GM12865 (cell line): ENCODE measurements at places on chromosomes 1 and 21.

GRCh38 chr21:29056538-29057050 is 16.9 kb downstream of the CCT8 start:
- DNase-seq: no peak

DNA sequence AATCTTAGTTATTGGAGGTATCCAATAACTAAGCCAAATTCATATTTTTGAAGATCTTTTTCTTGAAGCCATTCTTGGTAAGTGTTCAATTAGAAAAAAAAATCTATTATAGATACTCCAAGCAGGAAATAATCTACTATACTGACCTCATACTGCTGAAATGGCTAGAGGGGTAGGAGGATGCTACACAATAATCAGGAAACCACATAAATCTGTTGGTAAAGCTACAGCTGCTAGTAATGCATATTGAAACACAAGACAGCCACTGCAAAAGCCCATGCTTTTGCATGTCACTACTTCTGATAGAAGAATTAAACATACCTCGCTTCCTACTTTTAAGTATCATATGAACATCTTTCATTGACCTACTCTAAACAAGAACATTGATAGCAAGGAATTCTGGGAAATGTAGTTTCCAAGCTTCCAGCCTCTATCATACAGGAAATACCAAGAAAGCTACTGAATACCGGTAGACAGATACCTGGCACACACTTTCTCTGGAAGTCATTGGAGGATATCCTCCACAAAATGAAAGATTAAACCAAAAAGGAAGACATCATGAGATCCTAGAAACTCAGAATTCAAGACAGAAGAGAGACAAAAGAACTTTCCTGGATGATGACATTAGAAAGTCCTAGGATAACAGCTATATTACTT is 103.0 kb upstream of the VAV3 start:
- no peak for DNase-seq

DNA sequence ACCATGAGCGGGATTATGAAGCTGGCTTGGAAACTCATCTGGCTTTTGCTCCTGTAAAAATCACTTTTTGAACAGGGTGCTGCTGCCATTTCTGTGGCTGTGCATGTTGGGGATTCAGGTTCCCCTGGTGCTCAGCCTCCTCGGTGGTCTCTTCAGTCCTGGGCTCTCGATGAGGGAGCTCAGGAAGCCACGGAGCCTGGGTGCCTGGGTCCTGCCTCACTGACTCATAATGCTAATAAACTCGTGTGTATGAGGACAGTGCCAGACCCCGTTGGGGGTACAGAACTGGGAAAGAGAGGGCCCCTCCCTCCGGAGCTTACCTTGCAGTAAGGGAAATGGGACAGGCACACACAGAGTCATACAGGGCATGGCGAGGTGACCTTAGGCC is 5.8 kb downstream of the COQ8A start:
- no peak for DNase-seq

GRCh38 chr1:228364068-228364705 is 42.4 kb downstream of the TRIM11 start:
- no peak for DNase-seq

DNA sequence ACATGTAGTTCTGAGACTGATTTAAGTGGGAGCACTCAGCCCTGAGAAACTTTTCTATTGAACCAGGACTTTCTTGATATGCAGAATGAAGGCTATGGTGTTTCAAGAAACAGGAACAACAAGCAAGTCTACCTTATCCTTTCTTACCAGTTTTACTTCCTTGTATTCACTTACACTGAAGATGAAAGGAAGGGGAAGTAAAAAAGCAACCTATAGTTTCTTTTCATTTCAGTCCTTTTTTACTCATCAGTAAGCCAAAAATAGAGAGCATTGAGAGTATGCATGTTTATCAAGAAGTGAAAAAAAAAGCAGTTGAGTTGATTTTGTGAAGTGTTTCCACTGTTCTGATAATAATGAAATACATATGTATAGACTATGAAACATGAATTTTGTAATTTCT is 1010.3 kb downstream of the AMY1C start:
- peak; percentile 59 for DNase-seq

DNA sequence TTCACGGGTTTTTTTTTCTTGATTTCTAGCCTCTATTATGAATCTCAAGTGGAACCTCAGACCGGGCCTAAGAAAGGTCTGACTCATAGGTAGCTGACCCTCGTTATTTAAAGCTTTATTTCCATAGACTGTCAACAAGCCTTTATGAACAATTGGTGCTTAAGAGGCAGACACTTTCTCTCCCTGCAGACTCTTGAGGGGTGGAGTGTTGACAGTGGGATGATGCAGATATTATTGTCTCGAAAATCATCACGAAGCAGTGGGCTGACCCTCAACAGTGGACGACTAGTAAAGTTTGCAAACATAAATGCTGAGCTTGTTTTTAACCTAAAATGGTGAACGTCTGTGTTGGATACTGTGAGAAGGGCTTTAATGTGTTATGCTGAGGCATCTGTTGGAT is 1.8 kb downstream of the SFT2D2 start:
- peak; percentile 52 for DNase-seq

DNA sequence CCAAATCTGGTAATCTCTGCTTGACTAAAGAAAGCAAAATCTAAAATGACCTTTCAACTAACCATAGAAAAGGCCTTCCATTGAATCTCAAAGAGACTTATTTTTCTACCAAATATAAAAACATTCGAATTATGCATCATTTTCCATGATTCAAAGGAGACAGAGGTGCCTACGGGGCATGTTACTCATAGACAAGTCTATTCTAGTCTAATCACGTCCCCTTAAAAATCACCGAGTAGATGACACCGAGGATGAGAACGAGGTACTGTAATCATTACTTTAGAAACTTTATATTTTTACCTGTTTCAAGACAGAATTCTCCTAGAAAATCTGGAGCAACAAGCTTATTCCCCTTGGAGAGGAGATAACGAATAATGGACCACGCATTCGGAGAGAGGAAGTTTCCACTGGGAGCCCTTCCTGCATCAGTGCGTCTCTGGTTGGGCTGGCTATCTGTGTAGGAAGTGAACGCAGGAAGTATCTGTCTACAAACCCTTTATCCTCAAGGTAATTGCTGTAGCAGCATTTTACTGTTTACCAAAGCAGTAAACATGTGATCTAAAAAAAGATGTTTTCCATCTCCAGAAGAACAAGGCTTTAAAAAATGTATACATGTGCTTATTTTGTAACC is 9.5 kb downstream of the ERG start:
- no peak for DNase-seq

- no peak for DNase-seq
These were observed 1.6 kb downstream of the NEGR1 start for GRCh38 chr1:72280711-72281110.

DNA sequence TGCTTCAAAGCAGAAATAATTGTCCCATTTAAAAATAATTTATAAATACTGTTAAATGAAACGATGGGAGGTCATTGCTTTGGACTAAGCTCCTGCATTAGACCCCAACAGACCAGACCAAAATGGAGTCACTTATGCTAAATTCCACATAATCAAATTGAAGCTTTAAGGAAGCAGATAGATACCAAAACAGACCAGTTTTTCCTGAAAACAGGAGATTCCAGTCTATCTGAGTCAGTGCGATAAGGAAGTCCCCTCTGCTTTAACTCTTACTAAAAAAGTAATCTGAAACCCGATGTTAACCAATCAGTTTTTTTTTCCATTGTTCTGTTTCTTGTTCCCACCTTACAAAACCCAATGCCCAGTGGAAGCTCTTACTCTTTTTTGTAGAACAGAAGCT is 16.2 kb upstream of the DNASE2B start:
- no peak for DNase-seq

DNA sequence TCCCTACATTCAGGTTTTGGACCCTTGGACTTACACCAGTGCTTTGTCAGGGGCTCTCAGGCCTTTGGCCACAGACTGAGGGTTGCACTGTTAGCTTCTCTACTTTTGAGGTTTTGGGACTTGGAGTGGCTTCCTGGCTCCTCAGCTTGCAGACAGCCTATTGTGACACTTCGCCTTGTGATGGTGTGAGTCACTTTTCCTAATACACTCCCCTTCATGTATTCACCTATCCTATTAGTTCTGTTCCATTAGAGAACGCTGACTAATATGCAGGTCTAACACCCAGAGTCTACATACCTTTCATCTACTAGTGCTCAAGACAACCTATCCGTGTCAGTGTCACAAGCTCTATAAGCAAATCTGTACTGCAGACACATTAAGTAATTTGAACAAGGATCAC is 605.3 kb downstream of the KCNT2 start:
- DNase-seq: no peak

- DNase-seq: no peak
These were observed 14.3 kb downstream of the PTAFR start for GRCh38 chr1:28162151-28162550.

GRCh38 chr1:16351456-16351993 is 755 bp downstream of the FBXO42 start:
- DNase-seq: no peak

DNA sequence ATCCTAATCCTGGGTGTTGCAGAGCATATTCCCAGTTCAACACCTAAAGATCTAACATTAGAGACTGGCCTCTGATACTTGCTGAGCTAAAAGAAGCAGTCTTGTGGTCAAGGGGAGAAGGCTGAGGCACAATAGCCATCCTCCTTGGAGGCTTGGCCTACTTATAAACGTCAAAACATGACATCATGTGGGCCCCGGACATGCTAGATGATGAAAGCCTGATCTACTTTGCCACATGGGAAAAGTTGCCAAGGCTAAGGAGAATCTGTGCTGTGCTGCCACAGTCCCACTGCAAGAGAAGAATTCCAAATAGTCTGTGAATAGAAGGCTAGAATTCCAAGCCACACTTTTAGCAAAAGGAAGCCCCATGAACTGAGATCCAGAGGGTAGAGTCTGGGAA is 43.9 kb upstream of the SAMD13 start:
- no peak for DNase-seq

GRCh38 chr1:7948960-7949359 is 8.3 kb upstream of the TNFRSF9 start:
- peak; percentile 26 for DNase-seq

- no peak for DNase-seq
These were observed 599.8 kb upstream of the CXADR start for GRCh38 chr21:16913010-16913409.

- DNase-seq: peak; percentile 82
These were observed 8.7 kb upstream of the TTF2 start for GRCh38 chr1:117051224-117052064.

DNA sequence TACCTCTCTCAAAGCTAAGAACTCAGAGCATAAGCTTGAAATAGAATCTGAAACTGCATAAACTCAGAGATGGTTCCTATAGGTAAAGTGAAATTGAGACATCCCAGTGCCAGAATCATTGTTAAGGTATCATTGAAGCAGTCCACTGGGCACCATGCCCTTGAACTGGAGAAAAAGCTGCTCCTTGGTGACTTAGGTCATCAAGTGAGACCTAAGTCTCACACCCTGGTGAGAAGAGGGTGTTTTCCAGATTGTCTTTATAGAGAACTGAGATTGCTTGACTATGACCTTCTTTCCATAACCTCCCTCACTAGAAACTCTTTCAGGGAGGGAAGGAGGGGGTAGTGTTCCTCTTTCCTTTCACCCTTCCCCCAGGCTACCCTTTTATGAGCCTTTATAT is 9.4 kb upstream of the ATP6V1G3 start:
- peak; percentile 69 for DNase-seq

DNA sequence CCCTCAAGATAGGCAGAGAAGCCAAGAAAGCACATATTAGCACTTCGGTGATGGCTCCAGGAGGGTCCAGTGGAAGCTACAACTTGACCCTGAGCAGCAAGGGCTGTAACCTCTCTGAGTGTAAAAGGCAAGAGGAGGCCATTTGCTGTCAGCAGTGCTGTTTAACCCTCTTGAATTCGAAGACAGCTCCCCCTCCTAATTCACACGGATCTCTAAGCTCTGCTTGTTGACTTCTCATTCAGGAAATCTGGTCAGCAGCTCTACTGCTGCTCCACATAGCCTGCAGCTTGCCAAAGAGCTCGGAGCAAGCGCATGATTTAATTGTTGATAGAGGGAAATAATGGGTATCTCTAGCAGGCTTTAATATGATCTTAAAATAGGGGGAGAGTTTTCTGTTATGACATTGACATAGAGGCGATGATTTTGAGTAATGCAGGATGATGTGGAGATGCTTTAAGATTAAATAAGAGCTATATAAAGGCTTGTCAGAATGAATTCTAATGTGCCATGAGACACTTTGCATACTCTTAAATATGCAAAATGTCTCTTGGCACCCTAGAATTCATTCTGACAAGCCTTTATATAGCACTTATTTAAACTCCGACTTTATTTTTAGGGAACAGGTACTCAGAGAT is 79.4 kb upstream of the USH2A start:
- no peak for DNase-seq

- no peak for DNase-seq
These were observed 770.0 kb upstream of the RGS18 start for GRCh38 chr1:191388283-191388682.

DNA sequence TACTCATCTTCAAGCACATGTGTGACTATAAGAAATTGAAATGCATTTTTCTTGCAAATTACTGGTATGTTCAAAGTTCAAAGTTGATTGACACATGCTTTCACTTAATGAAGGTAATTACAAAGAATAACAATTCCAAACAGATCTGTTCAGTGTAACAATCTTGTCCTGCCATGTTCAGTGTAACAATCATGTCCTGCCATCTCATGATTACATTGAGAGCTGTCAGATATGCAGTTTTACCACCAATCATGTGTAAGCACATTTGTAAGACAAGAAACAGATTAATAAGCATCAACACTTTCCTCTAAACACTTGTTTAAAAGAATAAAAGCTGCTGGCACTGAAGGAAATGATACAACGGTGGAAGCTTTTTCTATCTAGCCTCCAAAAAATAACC is 80.3 kb upstream of the ZNF281 start:
- no peak for DNase-seq

DNA sequence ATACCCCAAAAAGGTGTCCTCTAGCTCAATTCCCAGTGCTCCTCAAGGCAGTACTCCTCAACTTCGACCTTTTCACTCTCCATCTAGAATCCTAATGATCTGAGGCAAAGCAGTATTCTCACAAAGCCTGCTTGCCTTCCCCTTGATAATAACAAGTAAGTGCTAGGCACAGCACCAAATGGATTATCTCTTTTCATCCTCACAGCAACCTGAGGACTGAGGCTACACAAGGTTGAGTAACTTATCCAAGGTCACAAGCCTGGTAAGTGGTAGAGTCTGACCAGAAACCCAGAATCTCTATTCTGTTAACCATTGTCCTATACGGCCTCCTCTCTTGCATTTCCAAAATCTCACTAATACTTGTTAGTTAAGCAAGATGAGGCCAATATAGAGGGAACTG is 5.1 kb downstream of the SYDE2 start:
- no peak for DNase-seq
